HS-5 (cell line): ENCODE measurements at places on chromosomes 2 and 18.

DNA sequence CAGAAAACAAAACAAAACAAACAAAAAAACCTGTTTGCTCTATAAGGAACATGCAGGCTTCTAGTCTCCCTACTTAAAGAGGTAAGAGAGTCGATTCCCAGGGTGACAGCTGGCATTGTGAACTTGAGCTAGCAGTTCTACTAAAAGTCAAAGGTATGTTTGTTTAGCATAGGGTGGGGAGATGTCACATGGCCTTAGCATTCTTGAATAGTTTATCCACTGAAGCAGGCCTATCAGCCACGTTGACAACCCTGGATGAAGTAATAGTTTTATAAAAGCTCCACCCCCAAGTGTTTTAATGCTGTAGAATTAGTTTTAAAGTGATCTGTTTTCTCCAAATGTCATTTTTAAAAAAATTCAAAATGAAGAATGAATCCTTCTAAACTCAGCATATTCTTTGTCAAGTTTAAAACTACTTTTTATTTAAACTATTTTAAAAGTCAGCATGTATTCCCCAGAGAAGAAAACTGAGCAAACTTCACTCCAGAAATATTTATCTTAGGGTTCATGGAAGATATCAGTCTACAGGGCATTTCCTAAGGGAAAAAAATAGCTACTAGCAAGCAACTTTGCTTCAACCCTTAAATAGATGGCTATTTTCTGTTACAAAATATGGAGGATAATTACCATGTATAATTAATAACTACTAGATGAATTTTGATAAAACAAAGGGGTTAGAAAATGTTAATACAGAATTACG, 1.7 kb downstream of the MYOM1 start:
- DNase-seq, result no peak

DNA sequence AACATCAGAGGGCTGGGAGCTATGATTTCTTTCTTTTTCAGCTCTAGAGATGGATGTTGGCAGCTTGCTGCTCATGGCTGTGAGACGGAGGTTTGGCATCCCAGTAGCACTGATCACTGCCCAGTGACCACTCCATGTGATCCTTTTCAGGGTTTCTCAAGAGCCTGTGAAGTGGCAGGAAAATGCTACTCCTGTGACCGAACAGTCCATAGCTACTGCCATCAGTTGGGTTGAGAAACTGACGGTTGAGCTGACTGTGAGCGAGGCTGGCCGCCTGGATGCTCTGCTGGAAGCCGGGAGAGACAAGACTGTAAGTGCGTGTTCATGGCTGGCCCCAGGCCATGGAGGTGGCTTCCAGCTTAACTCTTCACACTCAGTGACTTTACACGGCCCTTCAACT, 34.2 kb downstream of the VWA3B start:
- no peak for DNase-seq

GRCh38 chr2:213036836-213037235, 114.6 kb downstream of the IKZF2 start:
- no peak for DNase-seq

GRCh38 chr18:8865934-8866333, 160.6 kb downstream of the MTCL1 start:
- DNase-seq, result no peak

DNA sequence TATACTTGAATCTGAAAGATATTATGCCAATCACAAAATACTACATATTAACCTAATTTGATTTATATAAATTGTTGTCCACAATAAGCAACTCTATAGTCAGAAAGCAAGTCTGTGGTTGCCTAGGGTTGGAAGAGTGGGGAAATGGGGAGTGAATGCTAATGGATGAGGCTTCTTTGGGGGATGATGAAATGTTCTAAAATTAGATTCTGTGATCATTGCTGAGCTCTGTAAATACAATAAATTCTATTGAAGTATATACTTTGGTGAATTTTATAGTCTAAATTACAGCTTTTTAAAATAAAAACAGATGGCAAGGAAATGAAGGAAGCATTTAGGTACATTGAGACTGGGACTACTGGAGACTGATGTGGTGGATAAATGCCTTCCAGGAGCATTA, 275.5 kb downstream of the MBD2 start:
- DNase-seq, result no peak
